ENCODE measurements at places on chromosomes 2 and 18.

DNA sequence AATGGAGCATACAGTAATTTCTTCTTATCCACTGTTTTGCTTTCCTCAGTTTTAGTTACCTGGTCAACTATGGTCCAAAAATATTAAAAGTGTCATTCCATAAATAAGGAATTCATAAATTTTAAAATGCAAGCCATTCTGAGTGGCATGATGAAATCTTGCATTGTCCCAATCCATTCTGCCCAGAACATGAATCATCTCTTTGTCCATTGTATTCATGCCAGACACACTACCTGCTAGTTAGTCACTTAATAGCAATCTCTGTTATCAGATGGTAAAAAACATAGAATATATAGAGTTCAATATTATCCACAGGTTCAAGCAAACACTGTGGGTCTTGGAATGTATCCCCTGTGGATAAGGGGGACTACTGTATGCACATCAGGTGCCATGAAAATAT lies 872.2 kb upstream of the NXPH2 start:
- DNase-seq: no peak

DNA sequence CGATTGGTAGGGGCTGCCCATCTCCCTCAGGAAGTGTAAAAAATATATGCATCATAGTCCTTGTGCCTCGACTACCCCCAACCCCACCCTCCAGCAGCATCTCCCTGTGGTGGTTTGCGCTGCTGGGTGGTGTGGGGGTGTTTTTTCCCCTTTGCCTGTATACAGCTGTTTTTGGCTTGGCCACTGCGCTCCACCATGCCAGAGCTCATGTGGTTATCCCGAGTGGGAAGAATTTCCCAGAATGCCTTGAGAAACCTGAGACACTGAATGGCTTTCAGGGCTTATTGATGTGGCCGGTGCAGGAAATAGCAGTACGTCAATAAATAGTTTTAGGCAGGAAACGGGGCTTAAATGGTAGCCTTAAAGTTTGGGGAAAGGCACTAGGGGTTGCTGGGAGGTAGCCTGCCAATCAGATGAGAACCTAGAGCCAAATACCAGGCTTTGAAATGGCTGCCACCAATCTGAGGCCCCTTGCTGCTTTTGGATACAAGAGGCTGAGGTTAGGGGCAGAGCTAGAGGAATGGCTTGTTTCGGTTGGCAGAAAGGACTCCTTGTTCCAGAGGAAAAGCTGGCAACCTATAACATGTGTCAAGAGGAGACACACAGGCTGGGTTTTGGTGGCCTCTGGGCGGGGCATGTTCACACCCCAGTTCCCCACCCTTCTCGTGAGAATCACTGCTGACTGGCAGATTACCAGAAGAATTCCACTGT lies 144.1 kb downstream of the SMAD7 start:
- DNase-seq: no peak

DNA sequence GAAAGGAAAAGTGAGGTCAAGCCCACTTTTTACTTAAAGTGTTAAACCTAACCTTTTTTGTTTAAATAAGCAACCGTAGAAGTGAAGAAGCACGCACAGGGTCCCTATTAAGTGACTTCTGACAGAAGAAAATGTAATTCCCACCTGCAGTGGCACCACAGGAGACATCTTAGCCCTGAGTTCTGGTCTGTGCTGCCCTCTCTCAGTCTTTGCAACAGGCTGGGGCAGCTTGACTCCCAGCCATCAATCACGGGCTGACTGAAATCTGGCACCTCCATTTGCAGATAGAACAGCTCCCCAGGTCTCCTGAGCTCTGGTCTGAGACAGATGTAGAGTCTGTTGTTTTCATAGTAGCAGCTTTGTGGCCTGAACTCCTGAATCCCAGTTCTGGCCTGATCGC lies 170.0 kb downstream of the LTBP1 start:
- DNase-seq: no peak

- DNase-seq: no peak
Observed at GRCh38 chr2:217449444-217449843, 553.4 kb downstream of the TNS1 start.

- DNase-seq: no peak
Observed at GRCh38 chr2:154193246-154193645, 321.5 kb downstream of the GALNT13 start.

- no peak for DNase-seq
Observed at GRCh38 chr2:101420623-101421022, 33.3 kb upstream of the CREG2 start.

- no peak for DNase-seq
Observed at GRCh38 chr18:9419956-9420631, 55.2 kb upstream of the RALBP1 start.

- DNase-seq: no peak
Observed at GRCh38 chr2:222869252-222869560, 8.4 kb downstream of the ACSL3 start.

DNA sequence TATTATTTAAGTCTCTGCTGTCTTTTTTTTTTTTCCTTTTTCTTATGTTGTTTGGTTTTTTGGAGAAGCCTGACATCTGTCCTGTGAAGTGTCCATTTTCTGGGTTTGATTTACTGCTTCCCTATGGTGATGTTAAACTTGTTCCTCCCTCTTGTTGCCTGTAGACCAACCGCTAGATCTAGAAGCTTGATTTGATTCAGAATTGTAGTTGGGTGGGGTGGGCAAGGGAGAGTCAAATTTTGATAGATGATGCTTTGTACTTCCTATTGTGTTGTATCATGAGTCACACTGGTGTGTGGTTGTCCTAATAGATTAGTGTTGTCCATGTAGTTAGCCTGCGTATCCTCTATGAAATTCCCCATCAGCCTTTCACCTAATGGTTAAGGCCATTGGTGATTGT lies 35.4 kb downstream of the CAB39 start:
- no peak for DNase-seq

All from thymus (tissue), 14 donors.